ENCODE measurements at places on chromosomes 1 and 21.

DNA sequence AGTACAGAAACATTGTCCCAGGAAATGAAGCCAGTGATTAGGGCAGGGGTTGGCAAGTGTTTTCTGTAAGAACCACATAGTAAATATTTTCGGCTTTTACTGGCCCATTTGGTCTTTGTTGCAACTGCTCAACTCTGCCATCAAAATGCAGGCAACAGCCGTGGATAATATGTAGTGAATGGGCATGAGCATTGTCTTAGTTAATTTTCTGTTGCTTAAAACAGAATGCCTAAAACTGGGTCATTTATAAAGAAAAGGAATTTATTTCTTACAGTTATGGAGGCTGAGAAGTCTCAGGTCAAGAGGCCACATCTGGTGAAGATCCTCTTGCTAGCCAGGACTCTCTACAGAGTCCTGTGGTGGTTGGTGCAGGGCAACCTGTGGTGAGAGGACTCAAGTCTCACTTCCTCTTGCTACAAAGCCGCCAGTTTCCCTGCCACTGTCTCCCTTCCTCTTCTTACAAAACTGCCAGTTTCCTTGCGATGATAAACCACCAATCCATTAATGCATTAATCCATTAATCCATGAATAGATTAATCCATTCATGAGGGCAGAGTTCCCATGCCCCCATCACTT, 166.4 kb downstream of the PSMG1 start:
- no peak for DNase-seq

DNA sequence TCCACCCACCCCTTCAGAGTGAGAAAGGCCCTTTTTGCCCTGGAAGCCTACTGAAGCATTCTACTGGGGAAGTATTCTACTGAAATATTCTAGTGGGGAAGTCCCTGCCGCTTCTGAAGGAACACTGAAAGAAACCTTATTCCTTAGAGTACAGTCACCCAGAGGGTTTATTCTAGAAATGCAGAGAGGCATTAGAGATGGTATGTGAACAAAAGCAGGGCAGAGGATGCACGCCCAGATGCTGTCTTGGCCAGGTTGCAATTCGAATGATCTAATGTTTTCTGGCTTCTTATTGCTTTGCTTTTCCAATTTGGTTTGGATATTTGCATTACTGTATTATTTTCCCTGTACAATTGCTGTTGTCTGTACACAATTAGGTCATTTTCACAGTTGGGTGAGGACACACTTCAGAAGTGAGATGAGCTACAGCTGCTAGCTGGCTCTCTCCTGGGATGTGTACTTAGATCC, 37.1 kb downstream of the CCN1 start:
- no peak for DNase-seq

- no peak for DNase-seq
These were observed 30.1 kb downstream of the PRDM15 start for GRCh38 chr21:41848958-41849580.

GRCh38 chr1:184908506-184908905, 65.8 kb downstream of the NIBAN1 start:
- no peak for DNase-seq

GRCh38 chr1:72724951-72725861, 442.9 kb upstream of the NEGR1 start:
- DNase-seq: no peak

DNA sequence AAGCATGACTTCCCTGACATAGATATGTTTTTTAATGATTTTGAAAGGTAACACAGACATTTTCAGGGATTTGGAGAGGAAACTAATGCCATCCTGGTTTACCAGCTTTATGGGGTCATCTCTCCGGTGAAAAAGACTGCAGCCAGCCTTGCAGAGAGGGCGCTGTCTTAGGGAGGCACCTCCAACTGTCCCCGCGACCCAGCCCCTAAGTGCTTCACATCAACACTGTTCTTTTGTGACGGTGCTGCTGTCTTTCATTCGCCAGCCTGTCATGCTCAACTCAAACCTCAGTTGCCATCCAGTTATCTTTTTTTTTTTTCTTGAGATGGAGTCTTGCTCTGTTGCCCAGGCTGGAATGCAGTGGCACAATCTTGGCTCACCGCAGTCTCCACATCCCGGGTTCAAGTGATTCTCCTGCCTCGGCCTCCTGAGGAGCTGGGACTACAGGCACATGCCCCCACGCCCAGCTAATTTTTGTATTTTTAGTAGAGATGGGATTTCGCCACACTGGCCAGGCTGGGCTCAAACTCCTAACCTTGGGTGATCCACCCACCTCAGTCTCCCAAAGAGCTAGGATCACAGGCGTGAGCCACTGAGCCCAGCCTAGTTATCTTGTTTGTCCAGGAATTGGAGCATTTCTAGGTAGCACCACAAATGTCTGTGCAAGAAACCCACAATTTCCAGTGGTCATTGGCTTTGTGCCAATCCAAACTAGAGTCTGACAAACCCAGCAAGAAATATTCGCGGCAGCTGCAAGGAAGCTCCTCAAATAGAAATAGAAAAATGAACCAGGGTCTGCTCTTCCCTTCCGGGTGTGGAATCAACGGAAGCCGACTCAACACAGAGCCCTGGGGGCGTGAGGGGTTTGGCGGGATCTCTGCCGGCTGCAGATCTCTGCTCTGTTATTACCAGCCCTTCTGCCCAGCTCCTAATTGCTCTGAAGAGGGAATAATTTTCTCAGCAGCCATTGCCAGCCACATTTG, 24.2 kb downstream of the PDE9A start:
- no peak for DNase-seq

DNA sequence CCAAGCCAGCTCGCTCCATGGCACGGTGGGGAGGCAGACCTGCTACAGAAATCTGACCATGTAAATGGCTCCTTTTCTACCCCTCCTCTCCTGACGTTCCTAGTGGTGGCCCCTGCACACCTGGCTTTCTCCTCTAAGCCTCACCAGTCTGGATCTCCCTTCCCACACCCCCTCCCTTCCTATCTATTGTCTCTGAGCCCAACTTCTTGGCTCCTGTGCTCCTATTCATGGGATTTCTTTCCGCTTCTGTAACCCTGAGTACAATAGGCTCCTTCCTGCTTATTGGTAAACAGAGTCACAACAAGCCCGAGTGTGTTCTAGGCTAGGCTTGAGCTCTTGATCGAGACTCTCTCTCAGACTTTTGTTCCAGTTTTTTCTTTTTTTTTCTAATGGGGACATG, 17.6 kb downstream of the OPTC start:
- DNase-seq: no peak

- no peak for DNase-seq
These were observed 8.5 kb upstream of the CD58 start for GRCh38 chr1:116579259-116579875.

All from stimulated activated CD4-positive, alpha-beta T cell treated with anti-CD3 and anti-CD28 coated beads, Interleukin-1b, Interleukin-23, amount 100 ng/mL, for 48 hours (primary cell).